ENCODE measurements at places on chromosomes 7 and 10. TPM values are rescaled to one million over a fixed set of nuclear protein-coding genes. Genes with fewer than 3 reads are reported as not detected.

The FLNC gene
- 117 TPM for total RNA-seq

The TMEM26 gene
- not detected for total RNA-seq

DNA sequence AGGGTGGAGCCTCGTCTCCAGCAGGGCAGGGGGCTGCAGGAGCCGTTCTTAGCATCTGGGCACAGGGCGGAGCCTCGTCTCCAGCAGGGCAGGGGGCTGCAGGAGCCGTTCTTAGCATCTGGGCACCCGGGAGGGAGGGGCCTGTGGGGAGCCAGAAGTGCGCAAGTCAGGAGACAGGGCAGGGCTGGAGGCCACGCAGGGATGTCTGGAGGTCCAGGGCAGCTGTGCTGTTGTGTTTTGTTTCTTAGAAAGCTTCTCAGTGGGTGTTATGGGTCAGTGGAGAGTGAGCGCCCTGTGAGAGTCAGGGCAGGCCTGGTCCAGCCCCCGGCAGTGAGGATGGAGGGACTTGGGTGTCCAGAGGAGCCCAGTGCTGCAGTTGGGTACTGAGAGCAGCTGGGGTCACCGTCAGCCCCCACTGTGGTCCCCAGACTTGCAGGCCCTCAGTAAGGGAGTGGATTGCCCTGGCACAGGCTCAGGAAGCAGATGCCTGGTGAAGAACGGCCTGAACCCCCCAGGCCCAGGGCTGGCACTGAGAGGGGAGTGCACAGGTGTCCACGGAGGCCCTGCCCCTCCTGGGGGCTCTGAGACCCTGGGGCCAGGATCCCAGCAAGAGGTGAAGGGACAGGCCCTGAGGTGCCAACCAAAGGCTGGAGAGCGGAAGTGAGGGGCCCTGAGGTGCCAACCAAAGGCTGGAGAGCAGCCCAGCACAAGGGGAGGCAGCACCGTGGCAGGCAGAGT is 29.8 kb downstream of the FAM20C start:
- no peak for DNase-seq

DNA sequence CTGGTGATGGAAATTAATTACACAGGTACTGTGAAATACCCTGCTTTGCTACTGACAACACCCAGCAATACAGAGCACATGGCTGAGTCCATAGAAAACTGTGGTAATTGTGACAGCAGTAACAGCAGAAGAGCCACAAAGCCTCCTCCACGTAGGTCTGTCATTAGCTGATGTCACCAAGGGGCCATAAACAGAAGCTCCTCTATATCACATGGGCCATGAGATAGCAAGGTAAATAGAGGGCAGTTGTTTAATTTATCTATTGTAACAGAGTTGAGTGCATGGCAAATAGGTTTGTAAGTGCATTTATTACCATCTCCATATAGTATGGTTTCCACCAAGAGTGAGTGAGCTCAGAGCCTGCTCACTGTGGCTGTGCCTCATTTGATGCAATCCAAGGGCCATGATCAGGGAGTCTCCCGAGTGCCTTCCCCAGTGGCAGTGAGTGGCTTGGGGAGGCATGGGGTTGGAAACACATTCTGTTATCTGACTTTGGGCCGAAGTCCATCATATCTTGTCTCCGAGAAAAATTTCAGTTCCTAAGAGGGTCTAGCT is 281.2 kb downstream of the SKAP2 start:
- no peak for DNase-seq

DNA sequence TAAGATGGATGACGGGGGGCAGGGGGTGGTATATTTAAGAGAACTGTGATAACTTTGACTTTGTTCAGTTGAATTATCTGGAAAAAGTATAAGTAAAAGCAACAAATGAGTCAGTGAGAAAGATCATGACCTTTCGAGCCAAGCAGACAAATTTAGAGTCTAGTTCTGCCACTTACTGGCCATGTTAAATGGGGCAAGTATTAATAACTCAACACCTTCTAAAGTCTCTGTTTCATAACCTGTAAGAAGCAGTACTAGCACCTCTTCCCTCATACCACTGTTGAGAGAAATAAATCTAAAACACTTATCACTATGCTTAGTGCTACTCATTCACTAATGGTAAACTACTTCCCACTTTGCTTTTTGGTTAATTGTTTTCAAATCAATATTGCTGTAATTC is 604.4 kb upstream of the LRRN3 start:
- DNase-seq, result no peak

- DNase-seq, result no peak
These were observed 39.9 kb upstream of the HECW1 start for GRCh38 chr7:43072530-43072929.

DNA sequence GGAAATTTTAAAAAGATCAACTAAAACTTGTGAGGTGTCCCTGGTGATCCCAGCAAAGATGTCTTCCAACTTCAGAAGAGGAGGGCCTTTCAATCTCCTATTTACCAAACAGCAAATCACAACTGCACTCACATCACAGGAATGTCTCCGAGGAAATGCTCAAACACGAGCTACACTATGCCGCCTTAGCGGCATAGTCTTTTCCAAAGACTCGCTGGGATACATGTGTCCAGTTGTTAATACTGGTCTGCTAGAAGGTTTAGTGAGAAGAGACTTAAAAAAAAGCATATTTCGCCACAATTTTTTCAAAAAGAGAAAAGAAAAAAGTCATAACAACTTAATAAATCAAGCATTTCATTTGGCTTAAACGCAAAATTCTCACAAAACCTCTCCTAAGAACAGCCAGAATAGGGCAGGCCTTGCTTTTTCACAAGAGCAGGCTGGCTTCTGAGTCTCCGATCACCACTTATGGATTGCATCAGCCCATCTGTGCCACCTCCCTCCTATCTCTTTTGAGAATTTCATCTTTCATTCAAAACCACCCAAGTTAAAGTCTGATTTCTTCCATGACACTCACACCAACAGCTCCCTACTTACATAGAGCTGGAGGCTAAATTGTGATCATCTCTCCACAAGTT is 66.1 kb downstream of the GNA12 start:
- DNase-seq, result no peak

DNA sequence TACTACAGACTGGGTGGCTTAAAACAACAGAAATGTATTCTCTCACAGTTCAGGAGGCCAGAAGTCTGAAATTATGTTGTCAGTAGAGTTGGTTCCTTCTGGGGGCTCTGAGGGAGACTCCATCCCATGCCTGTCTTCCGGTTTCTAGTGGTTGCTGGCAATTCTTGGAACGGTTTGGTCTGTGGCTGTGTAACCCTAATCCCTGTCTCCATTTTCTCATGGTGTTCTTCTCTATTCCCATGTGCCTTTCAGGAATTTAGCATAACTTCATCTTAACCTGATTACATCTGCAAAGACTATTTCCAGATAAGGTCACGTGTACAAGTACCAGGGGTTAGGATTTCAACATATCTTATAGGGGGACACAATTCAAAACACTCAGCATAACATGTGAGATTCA is 73.2 kb downstream of the FAM241B start:
- DNase-seq, result no peak

All from dermis blood vessel endothelial cell (primary cell).